Panc1 (cell line): ENCODE measurements at places on chromosomes 5 and 9. TPM values are rescaled to one million over a fixed set of nuclear protein-coding genes. Genes with fewer than 3 reads are reported as not detected.

DNA sequence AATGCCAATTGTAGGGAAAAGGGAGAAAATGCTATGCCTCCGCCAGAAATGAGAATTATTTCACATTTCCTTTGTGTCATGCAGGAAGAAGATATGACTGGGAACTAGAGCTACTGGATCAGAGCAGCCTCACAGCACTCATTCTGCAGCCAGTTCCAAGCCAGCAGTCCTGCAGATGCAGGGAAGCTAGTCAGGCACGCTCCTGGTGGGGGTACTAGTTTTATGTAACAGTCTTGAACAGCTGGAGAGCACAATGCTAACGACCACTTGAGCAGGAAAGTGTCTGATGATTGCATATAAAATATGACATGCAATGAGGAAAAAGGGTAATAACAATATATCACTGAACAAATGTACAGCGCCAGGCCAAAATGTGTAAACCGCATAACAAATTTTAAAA, 21.7 kb downstream of the CDH10 start:
- no peak for DNase-seq

SPINK13 gene
- total RNA-seq = not detected

NR2F1 gene
- 49.5 TPM for total RNA-seq

PRSS3 gene
- total RNA-seq = 1.0 TPM

DNA sequence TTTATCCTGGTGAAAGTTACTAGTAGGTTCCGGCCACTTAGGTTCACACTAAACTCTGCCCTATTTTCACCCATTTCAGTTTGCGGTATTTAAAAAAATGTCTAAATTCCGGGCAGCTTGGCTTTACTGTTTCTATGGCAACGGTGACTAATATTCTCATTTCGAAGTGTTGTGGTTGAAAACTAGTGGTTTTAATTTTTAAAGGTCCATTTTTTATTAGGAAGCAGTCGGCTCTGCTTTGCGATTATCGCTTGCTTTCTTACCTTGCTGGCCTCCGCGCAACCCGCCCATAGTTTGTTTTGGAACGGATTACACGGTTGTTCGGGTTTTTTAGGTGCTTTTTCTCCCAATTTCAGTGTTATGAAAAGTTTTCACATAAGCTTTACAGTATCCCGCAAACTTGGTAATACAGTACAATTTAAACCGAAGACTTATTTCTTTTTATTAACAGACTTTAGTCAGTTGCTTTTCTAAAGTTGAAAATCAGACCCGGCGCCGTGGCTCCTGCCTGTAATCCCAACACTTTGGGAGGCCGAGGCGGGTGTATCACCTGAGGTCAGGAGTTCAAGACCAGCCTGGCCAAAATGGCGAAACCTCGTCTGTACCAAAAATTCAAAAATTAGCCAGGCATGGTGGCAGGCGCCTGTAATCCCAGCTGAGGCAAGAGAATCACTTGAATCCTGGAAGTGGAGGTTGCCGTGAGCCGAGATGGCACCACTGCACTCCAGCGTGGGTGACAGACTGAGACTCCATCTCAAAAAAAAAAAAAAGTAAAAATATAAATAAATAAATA, 1.6 kb downstream of the KDM4C start:
- DNase-seq = no peak

GRCh38 chr5:146284016-146284415, 54.6 kb upstream of the POU4F3 start:
- peak; percentile 33 for DNase-seq

DNA sequence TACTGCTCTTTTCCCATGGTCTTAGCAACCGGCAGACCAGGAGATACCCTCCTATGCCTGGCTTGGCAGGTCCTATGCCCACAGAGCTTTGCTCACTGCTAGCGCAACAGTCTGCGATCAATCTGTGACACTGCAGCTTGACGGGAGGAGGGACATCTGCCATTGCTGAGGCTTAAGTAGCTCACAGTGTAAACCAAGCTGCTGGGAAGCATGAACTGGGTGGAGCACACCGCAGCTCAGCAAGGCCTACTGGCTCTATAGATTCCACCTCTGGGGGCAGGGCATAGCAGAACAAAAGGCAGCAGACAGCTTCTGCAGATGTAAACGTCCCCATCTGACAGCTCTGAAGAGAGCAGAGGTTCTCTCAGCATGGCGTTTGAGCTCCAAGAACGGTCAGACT, 40.4 kb downstream of the MCTP1 start:
- DNase-seq = no peak

GRCh38 chr5:153569036-153569435, 78.6 kb downstream of the GRIA1 start:
- no peak for DNase-seq

DNA sequence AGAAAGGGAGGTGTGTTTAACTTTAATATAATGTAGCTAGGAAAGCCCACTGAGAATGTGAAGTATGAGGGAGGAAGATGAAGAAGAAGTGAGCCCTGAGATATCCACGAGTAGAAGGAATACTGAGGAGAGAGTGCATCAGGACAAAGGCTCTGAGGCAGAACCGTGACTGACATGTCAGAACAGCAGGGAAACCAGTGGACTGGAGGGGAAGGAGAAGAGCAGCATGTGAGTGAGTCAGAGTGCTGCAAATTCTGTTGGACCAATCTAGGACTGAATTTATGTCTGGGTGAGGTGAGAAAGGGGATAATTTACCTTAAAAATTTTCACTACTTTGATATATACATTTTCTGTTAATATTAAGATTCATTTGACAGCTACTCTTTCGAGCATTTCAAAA, 110.3 kb downstream of the ST8SIA4 start:
- no peak for DNase-seq

- no peak for DNase-seq
These were observed 19.9 kb downstream of the SEMA4D start for GRCh38 chr9:89477811-89478630.

SLC27A6 gene
- not detected for total RNA-seq
